Activated CD4-positive, alpha-beta memory T cell treated with anti-CD3 and anti-CD28 coated beads for 36 hours (primary cell): ENCODE measurements at places on chromosomes 1 and 21. TPM values are rescaled to one million over a fixed set of nuclear protein-coding genes. Genes with fewer than 3 reads are reported as not detected.

- no peaks in the 10 kb centered on the region for H3K4me1 ChIP-seq
- no peak overlapping the region for H3K27ac ChIP-seq
- no peaks in the 10 kb centered on the region for H3K36me3 ChIP-seq
- H3K27me3 ChIP-seq: no peaks in the 10 kb centered on the region
- no peak overlapping the region for H3K4me3 ChIP-seq
Measured at GRCh38 chr1:213883618-213884017, 104.2 kb upstream of the PROX1 start.

GRCh38 chr21:34974162-34974981, 74.7 kb downstream of the RUNX1 start:
- peaks cover 80% of the 10 kb centered on the region for H3K4me1 ChIP-seq
- no peaks in the 10 kb centered on the region for H3K27me3 ChIP-seq
- H3K27ac ChIP-seq: peak overlapping the region; percentile 81
- DNase-seq: peak; percentile 72

GRCh38 chr1:20610970-20611369, 22.1 kb downstream of the CDA start:
- no peak overlapping the region for H3K27ac ChIP-seq
- H3K4me1 ChIP-seq: no peaks in the 10 kb centered on the region
- no peak overlapping the region for H3K4me3 ChIP-seq
- H3K27me3 ChIP-seq: peaks cover 3% of the 10 kb centered on the region

DNA sequence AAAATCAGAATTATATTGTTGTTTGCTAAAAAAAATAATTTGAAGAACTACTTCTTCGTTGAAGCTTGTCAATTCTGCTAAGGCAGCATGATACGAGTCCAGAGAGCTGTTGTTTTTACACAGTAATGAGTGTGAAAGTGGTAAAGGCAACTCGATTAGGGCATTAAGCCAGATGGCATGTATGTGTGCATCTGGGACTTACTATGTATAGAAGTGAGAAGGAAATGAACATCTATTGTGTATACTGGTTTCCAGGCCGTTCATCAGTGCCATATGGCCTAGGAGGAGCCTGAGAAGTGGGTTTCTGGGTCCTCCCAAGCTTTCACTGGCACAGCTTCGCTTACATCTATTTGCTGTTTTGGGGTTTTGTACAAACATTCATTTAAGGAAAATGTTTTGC, 5.7 kb downstream of the CTPS1 start:
- DNase-seq: no peak
- peaks cover 83% of the 10 kb centered on the region for H3K36me3 ChIP-seq
- no peak overlapping the region for H3K4me3 ChIP-seq
- no peak overlapping the region for H3K27ac ChIP-seq

GRCh38 chr1:117346206-117346928, 20.9 kb upstream of the MAN1A2 start:
- peaks cover 1% of the 10 kb centered on the region for H3K27me3 ChIP-seq
- no peaks in the 10 kb centered on the region for H3K36me3 ChIP-seq
- peaks cover 18% of the 10 kb centered on the region for H3K4me1 ChIP-seq
- H3K4me3 ChIP-seq: no peak overlapping the region
- peak overlapping the region; percentile 50 for H3K27ac ChIP-seq

DNA sequence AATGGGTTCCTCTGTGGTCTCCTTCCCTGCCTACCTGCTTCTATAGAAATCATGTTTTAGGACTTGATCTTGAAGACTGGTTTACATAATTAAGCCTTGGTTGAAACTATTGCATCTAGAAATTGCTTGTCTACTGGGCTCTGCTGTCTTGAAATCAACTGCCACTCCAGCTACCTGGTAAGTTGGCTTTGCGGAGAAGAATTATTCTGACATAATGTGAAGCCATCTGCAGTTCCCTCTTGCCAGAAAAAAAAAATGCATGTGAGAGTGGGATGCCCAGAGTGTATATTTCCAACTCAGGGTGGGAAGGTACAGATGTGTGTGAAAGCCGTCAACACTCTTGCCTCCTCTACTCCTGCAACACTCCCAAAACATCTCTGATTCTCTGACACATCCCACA, 27.2 kb downstream of the C8B start:
- H3K4me3 ChIP-seq: no peak overlapping the region
- no peak overlapping the region for H3K27ac ChIP-seq
- H3K36me3 ChIP-seq: no peaks in the 10 kb centered on the region

DNA sequence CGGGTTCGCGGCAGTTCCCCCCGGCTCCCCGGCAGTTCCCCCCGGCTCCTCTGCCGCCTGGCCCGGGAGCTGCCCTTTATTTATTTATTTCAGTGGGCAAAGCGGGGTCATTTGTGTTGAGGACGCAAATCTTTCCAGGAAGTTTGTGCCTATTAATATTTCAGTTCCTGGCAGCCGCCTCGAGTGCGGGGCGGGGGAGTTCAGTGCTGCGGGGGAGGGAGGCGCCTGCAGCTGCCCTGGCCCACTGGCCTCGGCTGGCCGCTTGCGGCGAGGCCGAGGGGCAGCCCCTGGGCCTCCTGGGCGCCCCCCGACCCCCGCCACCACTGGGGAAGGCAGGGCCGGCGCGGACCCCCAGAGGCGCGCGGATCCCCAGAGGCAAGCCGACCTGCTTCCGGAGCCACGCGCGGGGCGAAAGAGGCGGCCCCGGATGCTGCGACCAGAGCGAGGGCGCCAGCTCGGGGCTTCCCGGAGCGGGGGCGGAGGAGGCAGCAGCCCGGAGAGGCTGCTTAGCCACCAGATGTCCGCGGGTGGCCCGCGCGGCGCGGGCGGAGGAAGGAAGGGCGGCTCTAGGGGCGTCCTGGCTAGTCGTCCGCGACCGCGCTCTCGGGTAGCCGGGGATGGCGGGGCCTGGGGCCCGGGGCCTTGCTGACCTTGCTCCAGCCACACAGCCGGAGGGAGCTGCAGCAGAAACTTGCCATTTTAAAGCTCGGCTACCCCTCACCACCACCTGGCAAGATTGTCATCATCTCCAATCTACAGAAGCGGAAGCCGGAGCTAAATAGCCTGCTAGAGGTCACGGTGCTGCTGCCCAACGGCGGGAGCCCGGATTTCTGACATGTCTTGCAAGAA, 48.0 kb downstream of the H3-3A start:
- DNase-seq: peak; percentile 81
- H3K4me1 ChIP-seq: peaks cover 15% of the 10 kb centered on the region
- peak overlapping the region; percentile 62 for H3K27ac ChIP-seq

DNA sequence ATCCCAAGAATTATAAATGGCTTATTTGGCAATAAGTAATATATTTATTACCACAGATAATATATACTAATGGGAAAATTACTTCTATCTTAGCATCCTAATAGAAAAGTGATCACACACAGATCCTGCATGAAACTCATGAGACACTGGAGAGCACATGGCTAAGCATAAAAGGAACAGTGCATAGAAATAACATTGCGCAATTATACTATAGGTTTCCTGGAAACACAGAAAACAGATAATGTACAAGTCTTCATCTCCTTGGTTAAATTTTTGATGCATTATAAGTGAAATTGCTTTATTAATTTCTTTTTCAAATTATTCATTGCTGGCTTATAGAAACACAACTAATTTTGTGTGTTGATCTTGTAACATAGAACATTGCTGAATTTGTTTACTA, 210.4 kb downstream of the USH2A start:
- no peak overlapping the region for H3K4me3 ChIP-seq
- H3K4me1 ChIP-seq: no peaks in the 10 kb centered on the region
- no peak overlapping the region for H3K27ac ChIP-seq
- DNase-seq: no peak

DNA sequence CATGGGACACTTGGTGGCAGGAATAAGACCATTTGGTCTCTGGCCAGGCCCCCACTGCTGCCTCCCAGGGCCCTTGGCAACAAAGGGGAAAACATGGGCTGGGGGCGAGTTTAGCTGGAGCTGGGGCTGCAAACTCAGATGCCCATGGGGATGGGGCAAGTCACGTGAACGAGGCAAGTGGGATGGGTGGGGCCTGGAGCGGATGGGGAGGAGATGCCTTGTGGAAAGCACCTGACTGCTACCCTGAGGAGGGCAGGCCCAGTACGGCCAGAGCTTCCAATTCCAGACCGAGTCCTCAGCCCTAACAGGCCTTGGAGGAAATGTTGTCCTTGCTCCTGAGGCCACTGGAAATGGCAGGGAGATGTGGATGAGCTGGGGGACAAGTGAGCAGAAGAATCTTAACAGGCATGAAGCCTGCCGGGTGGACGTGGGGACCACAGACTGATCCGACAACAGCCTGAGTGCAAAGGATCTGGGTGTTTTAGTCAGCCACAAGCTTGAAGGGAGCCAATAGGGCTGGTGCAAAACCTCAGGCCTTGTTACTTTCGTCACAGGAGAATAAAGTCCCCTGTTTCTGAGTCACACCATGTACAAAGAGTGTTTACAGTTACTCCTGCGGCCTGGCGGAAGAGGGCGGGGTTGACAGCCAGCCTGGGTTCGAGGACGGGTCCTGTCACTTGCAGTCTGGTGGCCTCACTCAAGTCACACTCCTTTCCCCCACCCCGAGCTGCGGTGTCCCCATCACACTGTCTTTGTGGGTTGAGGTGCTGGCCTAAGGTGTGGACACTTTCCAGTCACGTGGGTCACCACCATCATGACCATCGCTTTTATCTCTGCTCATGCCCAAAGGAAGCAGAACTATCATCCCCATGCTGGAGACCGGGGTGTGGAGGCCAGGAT, 19.1 kb downstream of the RUNX3 start:
- peaks cover 65% of the 10 kb centered on the region for H3K4me1 ChIP-seq
- H3K27me3 ChIP-seq: no peaks in the 10 kb centered on the region

DNA sequence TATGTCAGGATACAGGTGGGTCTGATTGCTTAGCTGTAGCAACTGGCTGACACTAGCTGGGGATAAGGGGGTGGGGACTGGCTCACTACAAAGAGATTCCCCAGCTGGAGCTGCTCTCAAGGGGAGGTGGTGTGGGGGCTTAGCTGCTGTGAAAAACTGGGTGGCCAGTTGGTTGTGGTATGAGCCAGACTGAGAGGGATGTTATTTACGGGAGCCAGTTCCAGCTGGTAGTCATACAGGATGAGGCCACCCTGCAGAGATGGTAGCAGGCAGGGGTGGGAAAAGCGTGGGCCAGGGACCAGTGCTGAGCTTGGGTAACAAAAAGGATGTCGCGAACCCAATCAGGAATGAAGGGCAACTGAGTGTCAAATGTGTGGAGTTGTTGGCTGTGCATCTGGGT, 204.0 kb upstream of the C21orf91 start:
- no peaks in the 10 kb centered on the region for H3K27me3 ChIP-seq
- H3K4me1 ChIP-seq: no peaks in the 10 kb centered on the region
- H3K36me3 ChIP-seq: no peaks in the 10 kb centered on the region
- no peak for DNase-seq

GRCh38 chr1:153365696-153366095, 8.0 kb downstream of the S100A9 start:
- no peaks in the 10 kb centered on the region for H3K4me1 ChIP-seq
- no peak overlapping the region for H3K4me3 ChIP-seq
- no peak for DNase-seq
- H3K36me3 ChIP-seq: no peaks in the 10 kb centered on the region

GRCh38 chr1:8089535-8090228, 63.6 kb upstream of the ERRFI1 start:
- peaks cover 11% of the 10 kb centered on the region for H3K27me3 ChIP-seq
- peak; percentile 27 for DNase-seq

- H3K4me1 ChIP-seq: no peaks in the 10 kb centered on the region
- peaks cover 16% of the 10 kb centered on the region for H3K27me3 ChIP-seq
- H3K27ac ChIP-seq: no peak overlapping the region
- H3K36me3 ChIP-seq: no peaks in the 10 kb centered on the region
- H3K4me3 ChIP-seq: no peak overlapping the region
Measured at GRCh38 chr1:245142171-245142798, 12.5 kb upstream of the KIF26B start.

- peaks cover 94% of the 10 kb centered on the region for H3K4me1 ChIP-seq
- peak overlapping the region; percentile 99 for H3K27ac ChIP-seq
- H3K4me3 ChIP-seq: peak overlapping the region; percentile 93
- H3K36me3 ChIP-seq: peaks cover 15% of the 10 kb centered on the region
- DNase-seq: peak; percentile 69
Measured at GRCh38 chr21:35045542-35046262, 3.4 kb downstream of the RUNX1 start.

GRCh38 chr1:9331016-9331415, 38.3 kb downstream of the SPSB1 start:
- DNase-seq: no peak
- H3K27ac ChIP-seq: no peak overlapping the region
- H3K27me3 ChIP-seq: no peaks in the 10 kb centered on the region
- H3K4me3 ChIP-seq: no peak overlapping the region
- H3K4me1 ChIP-seq: peaks cover 9% of the 10 kb centered on the region
- no peaks in the 10 kb centered on the region for H3K36me3 ChIP-seq

DNA sequence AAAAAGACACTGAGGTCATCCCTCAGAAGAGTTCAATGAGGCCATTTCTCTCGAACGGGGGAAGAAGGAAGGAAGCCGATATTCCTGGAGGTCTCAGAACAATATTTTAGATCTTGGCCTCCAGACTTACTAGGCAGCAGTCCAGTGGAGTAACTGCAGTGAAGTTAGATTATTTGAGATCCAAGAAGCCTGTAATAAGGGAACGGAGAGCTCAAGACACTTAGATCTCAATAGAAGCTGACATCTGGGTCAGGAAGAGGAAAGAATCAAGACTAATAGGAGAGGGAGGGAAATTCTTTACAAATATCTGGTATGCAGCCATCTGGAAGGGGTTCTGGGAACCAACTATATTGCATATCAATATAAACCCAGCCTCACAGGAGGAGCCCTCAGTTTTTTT, 13.6 kb upstream of the ENAH start:
- peaks cover 3% of the 10 kb centered on the region for H3K27me3 ChIP-seq
- no peak overlapping the region for H3K4me3 ChIP-seq
- no peak overlapping the region for H3K27ac ChIP-seq
- no peaks in the 10 kb centered on the region for H3K36me3 ChIP-seq
- no peaks in the 10 kb centered on the region for H3K4me1 ChIP-seq

DNA sequence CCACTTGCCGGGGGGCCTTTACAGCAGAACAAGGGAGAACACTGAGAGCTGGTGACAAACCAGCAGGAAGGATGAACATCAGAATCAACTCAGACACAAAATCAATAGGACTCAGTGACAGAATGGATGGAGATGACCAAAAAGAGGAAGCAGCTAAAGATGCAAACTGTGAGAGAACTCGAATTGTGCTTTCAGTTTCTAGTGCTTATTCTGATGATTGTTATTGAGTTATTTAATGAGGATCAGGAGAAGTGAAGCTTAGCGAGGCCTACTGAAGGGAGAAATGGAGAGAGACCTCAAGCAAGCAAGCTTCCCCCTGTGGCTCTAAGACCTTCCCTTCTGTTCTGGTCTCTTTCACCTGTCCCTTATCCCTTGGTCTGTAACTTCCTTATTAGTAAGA, 30.3 kb upstream of the TMEM125 start:
- H3K27ac ChIP-seq: no peak overlapping the region
- peaks cover 1% of the 10 kb centered on the region for H3K27me3 ChIP-seq
- H3K4me3 ChIP-seq: no peak overlapping the region
- H3K36me3 ChIP-seq: no peaks in the 10 kb centered on the region
- no peaks in the 10 kb centered on the region for H3K4me1 ChIP-seq

Gene KCNAB2
- 202 TPM for total RNA-seq

Gene TNN
- not detected for total RNA-seq

Gene TSACC
- total RNA-seq: not detected

Gene DCAF6
- 25.0 TPM for total RNA-seq

Gene SLAMF8
- 0.55 TPM for total RNA-seq

Gene GABPA
- 24.7 TPM for total RNA-seq

Gene MYCL
- not detected for total RNA-seq

Gene LAMB3
- total RNA-seq: 14.6 TPM

Gene PLD5
- not detected for total RNA-seq

Gene IL12RB2
- total RNA-seq: 90.7 TPM

Gene TRIM45
- 0.69 TPM for total RNA-seq
